CD4-positive, alpha-beta T cell treated with Interleukin-10 for 1 hour (primary cell): ENCODE measurements at places on chromosomes 3 and 15.

GRCh38 chr3:41126472-41126871 lies 72.8 kb upstream of the CTNNB1 start:
- DNase-seq: no peak

- no peak for DNase-seq
Measured at GRCh38 chr3:71163198-71163918, 420.2 kb downstream of the FOXP1 start.

DNA sequence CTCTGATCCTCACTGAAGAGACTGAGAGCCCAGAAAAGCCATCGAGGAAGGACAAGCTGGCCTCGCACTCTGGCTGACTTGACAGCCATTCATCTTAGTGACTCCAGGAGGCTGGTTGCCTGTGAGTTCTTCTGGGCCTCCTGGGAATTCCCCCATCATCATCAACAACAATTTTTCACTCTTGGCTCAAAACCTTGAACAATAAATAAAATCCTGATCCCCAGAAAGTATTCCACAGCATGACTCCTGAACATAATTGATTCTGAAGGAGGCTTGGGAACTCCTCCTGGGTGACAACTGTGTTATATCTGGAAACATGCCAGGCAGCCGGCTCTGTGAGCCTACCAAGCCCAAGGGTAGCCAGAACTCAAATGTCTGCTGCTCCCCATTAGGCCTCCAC lies 188.6 kb downstream of the SHQ1 start:
- DNase-seq: no peak

DNA sequence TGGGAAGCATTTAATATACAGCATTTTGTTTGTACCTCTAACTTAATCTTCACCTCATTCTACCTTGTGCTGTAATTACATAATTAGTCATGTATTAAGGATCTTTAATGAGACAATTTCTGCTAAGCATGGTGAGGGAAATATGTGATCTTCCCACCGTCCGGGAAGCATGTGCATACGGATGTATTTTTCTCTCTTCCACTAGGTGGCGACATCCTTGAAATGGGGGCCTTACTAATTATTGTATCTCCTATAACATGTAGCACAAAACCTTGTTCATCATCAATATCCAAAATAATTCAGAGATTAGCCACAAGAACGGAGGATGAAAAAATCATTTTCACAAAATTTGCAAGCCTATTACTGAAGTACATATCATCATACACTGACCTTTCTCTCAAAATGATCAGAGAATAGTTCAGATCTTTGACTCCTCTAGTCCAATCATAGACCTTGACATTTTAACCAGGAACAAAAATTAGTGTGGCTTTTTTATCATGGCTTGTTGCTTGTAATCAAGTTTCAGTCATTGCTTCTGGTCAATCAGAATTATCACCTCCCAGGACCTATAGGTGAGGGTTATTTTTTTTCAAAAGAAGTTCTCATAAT lies 148.9 kb upstream of the GBE1 start:
- DNase-seq: peak; percentile 31

- no peak for DNase-seq
Measured at GRCh38 chr3:129404610-129405009, 23.8 kb downstream of the EFCAB12 start.

DNA sequence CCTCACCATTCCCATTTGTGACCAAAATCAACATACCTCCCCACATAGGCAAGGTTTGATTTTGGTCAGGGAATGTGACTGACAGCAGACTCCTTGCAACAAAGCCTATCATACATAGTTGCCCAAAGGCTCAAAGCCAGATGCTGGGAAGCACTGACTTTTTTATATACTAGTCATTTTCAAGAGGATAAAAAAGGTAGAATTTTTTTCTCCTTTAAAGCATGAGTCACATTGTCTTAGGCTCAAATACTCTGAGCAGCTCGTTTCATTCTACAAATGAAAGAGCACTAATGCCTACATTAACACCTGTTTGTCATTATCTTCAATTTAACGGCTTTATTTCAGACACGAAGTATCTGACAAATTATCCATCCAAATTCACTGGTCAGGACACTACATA lies 36.2 kb downstream of the ICE2 start:
- no peak for DNase-seq

DNA sequence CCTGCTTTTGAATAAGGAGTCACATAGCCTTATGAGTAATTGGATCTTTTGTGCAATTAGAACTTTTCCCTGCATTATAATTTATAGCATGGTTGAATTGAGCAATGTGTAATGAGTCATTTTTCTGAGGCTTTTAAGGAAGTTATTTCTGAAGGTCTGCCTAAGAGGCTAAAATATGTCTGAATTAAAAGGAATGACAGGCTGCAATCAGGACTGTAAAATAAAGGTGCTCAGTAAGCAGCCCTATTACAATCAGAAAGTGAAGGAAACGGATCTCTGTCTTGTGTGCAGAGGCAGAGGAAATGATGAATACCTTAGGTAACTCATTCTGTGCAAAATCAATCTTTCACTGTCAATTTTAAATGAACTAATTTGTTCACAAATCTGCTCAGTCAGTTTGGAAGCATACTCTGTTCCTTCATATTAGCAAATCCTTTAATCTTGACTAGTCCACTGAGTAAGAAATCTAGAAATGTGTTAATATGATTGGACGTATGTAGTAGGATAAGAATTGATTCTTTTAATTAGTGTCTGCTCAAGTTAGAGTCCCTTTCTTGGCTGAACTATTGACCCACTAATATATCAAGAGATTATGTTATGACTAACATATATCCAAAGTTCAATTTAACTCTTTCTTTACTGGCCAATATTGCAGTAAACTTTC lies 290.1 kb downstream of the ZIC1 start:
- no peak for DNase-seq

DNA sequence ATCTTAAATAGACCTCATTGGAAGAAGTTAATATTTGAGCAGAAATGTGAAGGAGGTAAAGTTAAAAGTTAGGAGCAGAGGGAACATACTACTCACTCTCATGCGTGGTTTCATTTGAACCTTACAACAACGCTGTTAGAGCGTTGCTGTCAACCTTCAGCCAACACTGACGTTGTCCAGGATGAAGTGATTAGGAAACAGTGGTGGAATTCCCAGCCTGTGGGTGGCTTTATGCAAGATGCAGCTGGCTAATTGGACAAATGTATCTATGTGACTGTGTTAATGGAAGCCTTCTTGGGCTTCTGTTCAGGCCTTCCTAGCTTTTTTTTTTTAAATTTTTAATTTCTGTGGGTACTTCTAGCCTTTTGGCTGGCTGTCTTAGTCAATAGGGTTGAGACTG lies 40.5 kb downstream of the PTPRG start:
- no peak for DNase-seq
